Stimulated activated CD8-positive, alpha-beta memory T cell treated with anti-CD3 and anti-CD28 coated beads, Interleukin-7, amount 100 ng/mL, for 4 hours (primary cell): ENCODE measurements at places on chromosomes 7 and 10.

DNA sequence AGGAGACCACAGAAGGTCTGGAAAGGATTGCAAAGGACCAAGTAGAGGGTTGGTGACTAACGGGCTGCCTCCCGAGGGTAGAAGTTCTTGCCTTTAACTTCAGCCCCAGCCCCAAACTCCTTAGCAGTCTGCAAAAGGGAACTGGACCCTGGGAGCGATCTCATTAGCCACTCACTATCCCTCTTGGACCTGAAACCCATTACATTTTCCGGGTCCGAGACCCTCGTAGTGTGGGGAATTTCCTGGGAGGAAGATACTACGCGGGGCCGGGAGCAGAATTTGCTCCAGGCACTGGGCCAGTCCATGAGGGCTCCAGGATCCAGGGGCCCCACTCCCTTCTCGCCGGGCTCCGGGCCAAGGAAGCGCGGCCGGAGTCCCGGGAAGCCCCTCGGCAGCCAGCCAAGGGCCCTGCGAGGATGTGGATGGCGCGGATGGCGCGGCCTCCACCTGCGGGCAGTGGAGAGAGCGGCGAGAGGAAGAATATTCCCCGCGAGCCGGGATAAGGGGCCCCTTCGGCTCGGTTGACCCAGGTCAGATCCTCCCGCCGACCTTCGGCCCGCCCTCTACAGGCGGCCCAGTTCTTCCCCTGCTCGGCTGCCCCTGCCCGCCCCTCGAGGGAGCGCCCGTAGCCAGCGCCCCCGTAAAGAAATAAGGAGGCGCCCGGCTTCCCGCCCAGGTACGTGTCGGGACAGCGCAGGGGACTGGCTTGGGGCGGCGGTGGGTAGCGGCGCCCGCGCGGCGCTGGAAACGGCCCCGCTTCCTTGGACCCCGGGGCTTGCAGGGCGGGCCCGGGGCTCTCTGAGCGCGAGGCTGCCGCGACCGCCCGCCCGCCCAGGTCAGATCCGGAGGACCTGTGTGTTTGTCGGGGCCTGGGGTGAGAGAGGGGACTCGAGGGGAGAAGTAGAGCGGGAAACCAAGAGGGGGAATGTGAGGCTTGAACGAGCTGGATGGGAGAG lies at the start of gene MYO3A:
MYO3A (plus strand) TSS at position 577 of the 956 bp plus-strand sequence. CDS start 17,882 bp downstream, outside the sequence.
- no peak for DNase-seq

DNA sequence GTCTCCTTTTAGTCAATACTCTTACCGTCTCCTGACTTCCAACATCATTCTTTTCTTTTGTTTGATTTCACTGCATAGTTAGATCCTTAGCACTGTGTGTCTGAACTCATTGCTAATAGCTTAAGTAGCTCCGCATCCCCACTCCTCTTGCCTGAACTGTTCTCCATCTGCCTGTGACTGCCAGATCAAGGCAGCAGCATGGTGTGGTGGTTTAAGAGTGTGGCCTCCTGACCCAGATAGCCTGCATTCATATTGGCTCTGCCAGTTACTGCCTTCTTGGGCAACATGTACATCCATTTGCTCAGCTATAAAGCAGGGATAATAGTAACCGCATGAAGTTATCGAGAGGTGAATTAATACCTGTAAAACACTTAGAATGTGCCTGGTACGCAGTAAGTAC lies 50.8 kb downstream of the SUFU start:
- no peak for DNase-seq

GRCh38 chr10:60465801-60466200 lies 76.1 kb upstream of the ANK3 start:
- no peak for DNase-seq

DNA sequence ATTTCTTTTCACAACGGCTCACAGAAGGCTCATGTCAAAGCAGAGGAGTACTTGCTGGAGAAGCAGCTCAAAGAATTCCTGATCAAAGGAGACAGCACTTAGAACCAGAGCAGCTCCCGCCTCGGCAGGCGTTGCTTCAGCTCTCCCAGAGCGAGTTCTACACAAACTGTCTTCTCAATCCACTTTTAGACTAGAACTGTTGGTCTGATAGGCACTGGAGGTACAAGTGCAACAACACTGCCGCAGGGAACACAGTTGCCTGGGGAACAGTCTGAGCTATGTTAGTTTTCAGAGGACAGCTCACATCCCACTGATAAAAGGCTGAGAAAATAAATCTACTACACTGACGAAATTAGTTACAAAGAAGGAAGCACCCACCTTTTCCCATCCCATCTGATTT lies 35.4 kb downstream of the CYTH3 start:
- no peak for DNase-seq

- no peak for DNase-seq
These were observed 8.5 kb downstream of the CNOT4 start for GRCh38 chr7:135501402-135501801.

GRCh38 chr10:89588671-89589070 lies 53.3 kb upstream of the SLC16A12 start:
- no peak for DNase-seq

DNA sequence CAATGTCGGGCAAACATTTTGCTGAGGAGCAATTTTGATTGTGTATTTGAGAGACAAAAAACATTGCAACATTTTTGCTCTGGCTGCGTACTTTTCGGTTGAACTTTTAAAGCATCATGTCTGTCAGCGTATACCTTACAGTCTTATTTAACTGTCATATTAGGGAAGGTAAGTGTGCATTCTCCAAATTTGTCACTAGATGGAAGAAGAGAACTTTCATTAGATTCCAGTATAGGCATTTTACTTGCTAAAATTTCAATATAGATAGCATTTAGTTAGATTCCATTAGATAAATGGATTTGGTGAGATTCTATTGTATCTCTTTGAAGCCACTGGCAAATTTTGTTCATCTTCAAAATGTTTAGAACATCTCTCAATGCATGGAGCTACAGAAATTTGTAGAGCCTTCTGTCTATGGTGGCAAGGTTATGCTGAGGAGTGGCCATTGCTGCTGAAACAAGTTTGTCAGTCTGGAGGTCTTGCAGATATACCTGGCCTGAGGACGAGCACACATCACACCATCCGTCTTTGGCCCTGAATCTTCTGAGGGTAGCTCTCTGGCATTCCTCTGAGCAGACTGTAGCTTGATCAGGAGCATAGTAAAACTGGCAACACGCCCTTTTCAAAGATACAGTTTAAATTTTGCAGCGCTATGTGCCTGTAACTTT lies 437.5 kb upstream of the MBL2 start:
- DNase-seq, result no peak

DNA sequence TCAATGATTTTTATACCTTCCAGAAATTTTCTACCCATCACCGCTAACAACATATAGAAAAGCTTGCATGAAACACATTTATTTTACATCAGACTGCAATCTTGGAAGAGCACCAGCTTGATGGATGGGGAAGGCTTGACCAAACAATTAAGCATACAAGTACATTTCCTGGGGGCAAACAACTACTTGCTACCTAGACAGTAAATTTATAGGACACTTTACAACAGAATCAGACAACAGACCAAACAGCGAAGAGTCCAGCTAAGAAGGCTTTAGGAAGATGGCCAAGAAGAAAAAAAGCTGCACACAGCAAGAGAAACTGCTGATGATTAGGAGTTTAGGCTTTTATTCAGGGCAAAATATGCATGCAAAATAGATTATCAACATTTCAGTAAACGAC lies 8.0 kb downstream of the AASS start:
- DNase-seq, result no peak

DNA sequence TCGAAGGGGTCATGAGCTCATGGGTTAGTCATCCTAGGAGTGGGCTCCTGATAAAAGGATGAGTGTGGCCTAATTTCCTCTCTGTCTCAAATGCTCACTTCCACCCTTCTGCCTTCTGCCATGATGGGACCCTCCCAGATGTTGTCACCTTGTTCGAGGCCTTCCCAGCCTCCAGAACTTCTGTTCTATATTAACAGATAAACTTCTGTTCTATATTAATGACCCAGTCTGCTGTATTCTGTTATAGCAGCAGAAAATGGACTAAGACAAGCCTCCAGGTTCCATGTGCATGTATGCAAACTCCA lies 583.2 kb downstream of the GLRX3 start:
- DNase-seq, result no peak
